ENCODE measurements at places on chromosomes 6 and 20.

DNA sequence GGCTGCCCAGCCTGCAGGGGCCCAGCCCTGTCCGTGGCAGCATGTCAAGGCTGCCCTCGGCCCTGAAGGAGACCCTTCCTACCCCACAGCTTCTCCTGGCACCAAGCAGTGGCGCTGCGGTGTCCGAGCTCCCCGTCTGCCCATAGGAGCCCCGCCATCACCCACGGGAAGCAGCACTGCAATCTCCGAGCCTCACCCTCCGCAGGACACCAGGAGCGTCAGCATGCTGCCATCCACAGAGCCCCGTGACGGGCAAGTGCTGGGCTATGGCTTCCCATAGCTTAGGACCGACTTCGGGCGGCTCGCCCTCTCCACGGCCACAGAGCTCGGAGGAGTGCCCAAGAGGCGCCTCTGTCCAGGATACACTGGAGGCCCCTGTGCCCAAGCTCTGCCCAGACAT lies 25.1 kb downstream of the YTHDF1 start:
- DNase-seq, result no peak

- DNase-seq, result no peak
These were observed 51.1 kb downstream of the ENPP1 start for GRCh38 chr6:131858765-131859415.

DNA sequence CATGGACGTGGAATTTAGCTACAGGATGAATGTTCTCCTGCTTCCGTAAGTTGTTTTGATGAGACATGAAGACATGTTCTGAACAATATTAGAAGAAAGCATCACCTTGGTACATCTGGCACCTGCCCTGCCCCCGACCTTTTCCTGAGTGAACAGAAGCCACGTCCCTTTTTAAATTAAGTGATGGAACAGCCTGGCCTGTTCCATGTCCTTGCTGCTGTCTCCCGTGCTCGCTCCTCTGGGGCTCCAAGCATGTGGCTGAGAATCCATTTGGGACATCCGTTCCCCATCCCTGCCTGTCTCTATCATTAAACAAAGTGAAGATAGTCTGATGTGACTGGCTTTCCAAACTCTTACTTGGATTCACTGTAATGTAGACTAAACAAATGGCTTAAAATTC lies 36.4 kb downstream of the ERMARD start:
- DNase-seq, result no peak

GRCh38 chr20:208942-209566 lies 18.0 kb upstream of the DEFB129 start:
- DNase-seq, result peak; percentile 64

- DNase-seq, result no peak
These were observed 340.4 kb upstream of the OPRM1 start for GRCh38 chr6:153698637-153699036.

GRCh38 chr6:166626177-166627032 lies 646 bp downstream of the RPS6KA2 start:
- DNase-seq, result peak; percentile 27

- no peak for DNase-seq
These were observed 326.6 kb downstream of the NRN1 start for GRCh38 chr6:5680095-5680494.

GRCh38 chr6:125802383-125802782 lies 11.6 kb downstream of the NCOA7 start:
- DNase-seq, result no peak

DNA sequence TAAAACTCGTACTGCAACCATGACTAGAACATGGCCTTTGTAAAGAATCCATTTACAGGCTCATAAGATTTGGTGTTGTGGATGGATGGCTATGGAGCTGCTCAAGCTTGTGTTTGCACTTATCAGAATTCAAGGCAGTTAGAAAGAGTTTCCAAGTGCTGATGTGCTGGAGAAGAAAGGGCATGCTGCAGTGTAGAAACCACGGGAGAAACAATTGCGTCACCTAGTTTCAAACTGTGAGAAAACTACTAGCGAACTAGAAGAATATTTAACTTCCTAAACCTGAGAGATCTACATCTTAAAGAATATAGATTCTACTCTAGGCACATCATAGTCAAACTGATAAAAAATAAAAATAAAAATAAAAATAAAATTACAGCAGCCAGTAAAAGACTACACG lies 116.2 kb downstream of the SGK1 start:
- peak; percentile 19 for DNase-seq

DNA sequence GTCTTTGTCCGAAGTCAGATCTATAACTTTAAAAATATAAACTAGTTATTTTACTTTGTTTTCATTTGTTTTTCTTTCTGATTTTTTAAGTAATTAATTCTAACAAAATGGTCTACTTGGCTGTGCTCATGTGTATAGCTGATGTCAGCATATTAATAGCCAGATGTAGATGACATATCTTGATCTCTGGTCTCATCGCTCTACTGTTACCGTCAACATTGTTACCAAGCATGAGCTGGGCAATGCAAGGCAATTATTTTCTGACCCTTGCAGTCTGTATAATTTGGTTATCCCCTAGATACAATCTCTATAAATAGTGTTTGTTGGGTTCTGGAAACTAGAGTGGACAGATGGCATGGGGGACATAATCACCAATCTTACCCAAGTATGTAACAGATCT lies 151.6 kb upstream of the PTPRK start:
- no peak for DNase-seq
